ENCODE measurements at places on chromosomes 12 and 14.

DNA sequence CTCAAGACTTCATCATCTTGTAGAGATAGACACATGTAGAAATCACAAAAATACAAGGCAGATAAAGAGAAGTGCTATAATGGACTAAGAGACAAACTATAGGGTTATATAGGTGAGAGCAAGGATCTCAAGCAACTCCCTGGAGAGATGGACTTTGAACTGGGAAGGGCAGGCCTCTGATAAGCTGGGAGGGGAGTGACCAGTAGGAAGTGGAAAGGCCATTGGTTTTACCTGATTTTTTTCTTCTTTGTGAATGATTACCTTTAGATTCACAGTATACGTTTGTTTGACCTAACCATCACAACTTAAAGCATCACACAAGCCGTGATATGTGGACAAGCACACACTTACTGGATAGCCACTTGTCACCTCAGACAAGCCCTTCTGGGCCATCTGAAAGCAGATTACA lies 5.2 kb upstream of the TEP1 start:
- DNase-seq: no peak

- DNase-seq: peak; percentile 62
Observed at GRCh38 chr12:54984658-54985376, at the start of gene TESPA1. Gene TESPA1 (minus strand): TSS chr12:54984762. CDS start chr12:54974562, 10,200 bp downstream.

DNA sequence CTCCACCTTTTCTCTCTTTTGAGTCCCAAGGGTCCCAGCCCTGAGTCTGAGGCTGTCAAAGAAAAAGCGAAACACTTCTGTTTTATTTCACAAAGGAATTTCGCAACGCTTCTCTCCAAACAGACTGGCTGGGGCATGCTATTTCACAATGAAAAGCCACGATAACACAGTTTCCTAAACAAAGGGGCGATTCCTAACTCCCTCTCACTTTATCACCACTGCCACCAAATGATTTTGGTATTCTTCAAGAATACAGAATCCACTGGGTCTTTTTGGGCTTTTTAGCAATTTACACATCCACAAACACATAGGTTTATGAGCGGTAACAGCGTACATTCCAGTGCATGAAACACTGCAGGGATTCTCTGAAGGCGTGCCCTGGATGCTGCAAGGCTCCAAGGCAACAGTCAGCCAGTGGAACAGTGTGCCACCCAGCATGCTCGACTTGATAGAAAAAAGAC lies 161.2 kb downstream of the DAD1 start:
- DNase-seq: no peak

GRCh38 chr14:77761205-77761931 lies 412 bp upstream of the SNW1 start:
- DNase-seq: no peak

DNA sequence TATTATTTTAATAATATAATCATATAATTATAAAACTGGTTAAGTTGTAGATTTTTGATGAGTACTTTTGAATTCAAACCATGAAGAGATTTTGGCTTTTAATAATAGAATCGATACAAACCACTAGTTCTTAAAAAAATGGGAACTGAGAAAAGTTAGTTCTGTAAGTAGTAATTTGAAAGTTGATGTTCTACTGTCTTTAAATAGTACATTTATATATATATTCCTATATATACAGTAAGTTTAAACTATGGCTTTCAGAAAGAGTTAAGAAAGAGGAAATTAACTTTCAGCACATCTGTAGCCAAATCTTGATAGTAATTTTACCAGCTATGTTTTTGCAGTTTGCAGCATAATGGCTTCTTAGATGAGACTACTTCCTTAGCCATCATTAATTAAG lies 7.8 kb downstream of the LRRK2 start:
- DNase-seq: no peak

DNA sequence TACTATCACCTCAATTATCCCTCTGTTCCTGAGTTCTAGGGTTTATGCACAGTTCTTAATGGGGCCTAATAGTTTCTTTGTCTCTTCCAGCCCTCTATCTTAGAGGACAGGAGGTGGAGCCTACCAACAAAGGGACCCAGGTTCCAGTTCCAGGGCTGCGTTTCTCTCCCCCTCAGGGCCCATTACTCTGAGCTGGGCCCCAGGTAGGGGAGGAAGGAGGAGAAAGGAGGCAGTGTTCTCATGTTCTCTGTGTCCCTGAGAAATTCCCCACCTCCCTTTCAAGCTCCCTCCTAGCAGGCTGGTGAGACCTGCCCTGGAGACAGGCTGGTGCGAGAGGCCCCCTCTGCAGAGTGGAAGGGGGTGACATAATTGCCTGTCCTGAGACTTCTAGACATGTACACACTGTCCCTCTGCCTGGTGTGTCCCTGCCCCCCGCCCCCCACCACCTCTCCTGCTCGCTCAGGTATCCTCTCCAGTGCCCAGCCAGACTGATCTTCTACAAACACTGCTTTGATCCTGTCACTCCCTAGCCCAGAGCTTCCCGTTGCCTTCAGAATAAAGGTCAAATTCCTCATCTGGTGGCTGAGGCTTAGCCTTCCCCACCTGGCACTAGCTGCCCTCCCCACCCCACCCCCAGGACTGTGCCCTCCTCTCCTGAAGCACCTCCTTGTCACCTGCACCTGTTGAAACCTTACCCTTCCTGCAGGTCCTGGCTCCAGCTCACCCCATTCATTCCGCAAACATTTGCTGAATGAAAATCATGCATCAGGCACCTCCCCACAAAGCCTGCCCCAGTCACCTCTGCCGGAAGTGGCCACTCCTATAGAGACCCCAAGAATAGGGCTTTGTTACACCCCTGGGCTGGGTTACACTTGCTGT lies 21.1 kb upstream of the KRT8 start:
- DNase-seq: no peak

GRCh38 chr12:91009319-91009950 lies 4.7 kb upstream of the EPYC start:
- no peak for DNase-seq

- no peak for DNase-seq
Observed at GRCh38 chr12:132443091-132443490, 46.9 kb upstream of the FBRSL1 start.

DNA sequence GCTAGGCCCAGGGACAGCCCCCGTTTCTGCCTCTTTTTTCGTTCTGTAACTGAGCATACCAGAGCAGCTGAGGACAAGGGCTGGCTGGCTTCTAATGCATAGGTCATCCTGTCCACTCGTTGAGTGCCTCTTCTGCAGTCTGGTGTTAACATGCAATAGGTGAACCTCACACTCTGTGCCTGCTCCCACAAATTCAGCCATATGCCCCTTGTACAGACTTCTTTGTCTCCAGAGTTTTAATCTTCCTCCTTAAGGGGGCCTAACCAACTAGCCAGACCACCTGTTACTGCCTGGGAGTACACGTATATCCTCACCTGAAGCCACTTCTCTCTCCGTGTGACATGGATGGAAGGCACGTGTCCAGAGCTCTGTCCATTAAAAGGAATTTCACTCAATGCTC lies 111.1 kb downstream of the SLC15A4 start:
- no peak for DNase-seq

DNA sequence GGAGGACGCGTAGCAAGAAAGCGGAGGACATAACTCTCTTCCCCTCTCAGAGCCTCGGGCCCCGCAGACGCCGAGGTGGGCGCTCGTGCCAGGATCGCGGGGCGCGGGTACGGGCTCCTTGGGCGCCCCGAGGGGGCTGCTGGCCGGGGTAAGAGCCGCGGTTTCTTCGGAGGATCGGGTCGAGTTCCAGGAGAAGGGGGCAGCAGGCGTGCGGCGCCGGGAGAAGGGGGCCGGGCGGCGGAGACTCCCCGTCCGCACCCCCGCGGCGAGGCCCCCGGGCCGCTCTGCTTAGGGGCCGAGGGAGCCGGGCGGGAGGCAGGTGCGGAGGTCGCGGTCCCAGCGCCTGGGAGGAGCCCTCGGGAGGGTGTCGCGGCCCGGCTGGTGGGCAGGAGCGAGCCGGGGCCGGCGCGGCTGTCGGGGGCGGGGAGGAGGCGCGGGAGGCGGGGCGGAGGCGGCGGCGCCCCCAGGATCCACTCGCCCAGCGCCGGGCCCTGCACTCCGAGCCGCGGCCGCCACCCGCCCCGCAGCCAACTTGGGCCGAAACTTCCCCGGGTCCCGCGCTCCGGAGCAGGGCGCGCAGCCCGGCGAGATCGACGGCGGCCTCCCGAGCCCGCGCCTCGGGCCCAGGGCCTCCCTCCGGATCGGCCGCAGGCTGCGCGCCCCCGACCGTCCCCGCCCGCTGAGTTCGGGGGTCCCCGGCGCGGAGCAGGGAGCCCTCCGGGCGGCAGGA lies 64.4 kb downstream of the FBXL14 start:
- DNase-seq: no peak

- DNase-seq: no peak
Observed at GRCh38 chr14:89491711-89492381, 74.8 kb upstream of the FOXN3 start.

DNA sequence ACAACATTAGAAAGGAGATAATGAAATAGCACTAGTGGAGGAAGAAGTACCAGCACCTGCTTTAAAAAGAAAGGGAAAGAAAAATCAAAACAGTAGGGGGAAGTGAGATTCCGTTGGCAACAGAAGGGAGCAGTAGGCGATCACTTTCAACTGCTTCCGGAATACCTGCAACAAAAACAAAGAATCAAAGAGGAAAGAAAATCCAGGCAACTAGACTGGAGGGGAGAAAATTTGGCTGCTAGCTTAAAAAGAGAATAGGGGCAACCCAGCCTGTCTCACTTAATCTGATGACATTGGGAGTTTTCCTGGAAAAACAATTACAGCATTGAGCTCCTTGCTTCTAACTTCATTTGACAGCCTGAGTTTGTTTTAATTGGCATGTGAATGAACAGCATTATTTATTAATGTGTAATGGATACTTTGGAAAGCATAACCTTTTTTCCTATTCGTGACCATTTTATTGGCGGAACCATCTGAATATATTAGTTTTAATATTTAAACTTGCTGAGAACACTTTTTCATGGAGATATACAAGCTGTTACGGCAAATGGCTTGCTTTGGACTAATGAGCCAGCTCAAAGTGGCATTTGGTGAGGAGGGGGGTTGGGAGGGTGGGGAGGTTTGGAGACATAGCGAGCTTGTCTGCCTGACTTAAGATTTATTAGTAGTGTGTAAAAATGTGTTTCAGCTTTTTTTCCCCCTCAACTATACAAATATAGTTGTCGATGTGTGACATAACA lies 2.5 kb upstream of the DACT1 start:
- no peak for DNase-seq

DNA sequence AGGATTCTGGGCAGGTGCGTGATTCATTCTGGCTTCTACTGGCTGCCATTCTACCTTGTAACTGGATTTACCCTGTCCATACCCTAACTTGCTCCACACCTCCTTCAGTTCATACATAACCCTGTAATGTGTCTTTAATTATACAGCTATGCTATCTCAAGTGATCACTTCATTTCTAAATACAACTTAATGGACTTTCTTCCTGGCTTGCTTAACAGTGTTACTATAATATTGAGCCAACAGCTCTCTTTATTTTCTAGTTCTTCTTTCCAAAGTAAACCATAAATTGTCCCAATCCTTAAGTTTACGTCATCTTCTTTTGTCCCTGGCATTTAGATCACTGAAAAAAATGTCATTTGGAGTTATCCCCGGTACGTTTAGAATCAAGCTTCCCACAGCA lies 75.9 kb upstream of the KCNJ8 start:
- no peak for DNase-seq
